ENCODE measurements at places on chromosomes 11 and 22.
A peak's percentile ranks its signal among the peaks of the same experiment; 100 is the strongest.

DNA sequence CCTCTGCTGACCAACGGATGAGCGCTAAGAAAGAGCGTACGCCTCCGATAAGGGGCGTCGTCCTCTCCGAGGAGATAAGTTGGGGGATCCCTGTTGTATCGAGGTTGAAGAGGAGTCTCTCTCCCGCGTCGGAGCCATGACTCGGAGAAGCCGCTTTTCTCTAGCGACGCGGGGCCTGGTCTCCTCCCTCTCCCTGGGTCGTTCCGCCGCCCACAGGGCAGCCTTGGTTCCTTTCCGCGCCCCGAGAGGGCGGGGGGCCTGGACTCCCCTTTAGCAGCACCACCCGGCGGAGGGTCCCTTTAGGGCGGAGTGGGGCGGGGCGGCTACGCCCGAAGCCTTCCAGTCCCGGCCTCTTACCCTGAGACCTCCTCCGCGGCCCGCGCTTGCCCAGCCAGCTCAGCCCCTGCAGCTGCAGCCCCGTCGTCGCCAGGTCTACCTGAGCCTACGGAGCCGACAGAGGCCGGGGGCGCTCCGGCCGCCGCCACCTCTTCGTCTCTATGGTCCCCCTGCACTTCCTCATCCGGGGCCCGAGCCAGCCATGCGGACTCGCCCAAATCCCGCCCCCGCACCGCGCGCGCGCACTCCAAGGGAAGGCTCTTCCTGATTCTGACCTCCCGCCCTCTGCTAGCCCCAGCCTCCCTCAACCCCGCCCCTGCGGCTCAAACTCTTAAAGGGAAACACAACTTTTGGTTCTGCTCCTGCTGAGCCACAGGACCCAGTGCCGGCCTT, at the start of gene PRR14L:
TSS of gene PRR14L (minus strand) at position 497 of the 729 bp plus-strand sequence. CDS start 11,272 bp downstream, outside the sequence.
- peak; percentile 92 for DNase-seq

DNA sequence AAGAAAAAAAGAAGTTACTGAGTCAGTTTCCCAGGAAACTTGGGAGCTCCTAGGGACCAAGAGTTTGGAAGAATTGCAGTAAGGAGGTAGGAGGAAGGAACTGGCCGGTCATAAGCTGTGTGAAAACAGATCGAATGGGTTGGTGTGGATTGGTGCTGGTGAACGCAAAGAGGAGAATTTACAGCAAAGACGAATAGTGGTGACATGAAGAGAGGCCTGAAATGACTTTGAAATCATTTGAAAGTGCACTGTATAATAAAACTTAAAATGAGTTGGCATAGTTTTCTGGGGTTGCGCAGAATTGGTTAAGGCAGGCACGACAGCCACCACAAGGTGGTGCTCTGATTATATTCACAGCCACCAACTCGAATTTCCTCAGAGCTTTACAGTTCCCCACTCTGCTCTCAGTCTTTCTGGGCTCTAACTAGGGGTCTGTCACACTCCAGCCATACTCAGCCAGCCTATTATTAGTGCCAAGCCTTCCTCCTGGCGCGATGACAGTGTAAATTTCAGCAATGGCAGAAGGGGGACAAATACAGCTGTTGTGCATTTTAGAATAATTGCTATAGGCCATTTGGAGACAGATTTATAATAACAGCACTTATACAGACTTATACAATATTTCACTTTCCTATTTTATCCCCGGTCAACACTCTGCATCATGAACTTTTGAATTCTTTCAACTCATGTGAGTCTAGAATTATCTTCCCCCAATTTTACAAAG, 8.3 kb upstream of the HTR3B start:
- no peak for DNase-seq

GRCh38 chr11:41716862-41717261, 257.4 kb upstream of the LRRC4C start:
- no peak for DNase-seq

DNA sequence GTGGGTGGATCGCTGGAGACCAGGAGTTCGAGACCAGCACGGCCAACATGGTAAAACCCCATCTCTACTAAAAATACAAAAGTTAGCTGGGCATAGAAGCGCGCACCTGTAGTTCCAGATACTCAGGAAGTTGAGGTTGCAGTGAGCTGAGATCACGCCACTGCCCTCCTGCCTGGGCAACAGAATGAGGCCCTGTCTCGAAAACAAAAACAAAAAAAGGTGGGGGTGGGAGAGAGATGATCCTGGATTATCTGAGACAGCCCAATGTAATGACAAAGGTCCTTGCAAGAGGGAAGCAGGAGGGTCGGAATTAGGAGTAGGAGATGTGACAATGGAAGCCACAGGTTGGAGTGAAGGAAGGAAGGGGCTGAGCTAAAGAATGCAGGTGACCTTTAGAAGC, 87.6 kb upstream of the APOA1 start:
- DNase-seq, result no peak

DNA sequence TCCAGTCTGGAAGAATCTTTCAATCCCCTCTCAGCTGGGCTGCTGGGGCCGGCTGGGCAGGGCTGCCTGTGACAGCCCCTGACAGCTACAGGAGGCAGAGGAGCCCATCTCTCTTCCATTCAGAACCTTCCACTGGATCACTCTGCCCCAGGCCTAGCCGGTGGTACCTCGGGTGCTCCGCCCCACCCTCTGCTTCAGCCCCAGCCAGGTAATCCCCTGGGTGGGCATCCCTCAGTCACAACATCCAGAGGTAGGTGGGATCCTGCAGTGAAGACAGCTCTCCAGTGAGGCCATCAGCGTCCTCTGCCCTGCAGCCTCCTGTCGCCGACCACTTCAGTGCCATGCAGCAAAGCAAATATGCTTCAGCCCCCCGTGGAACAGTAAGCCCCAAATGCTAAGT, 223.7 kb downstream of the DSCAML1 start:
- DNase-seq, result no peak

DNA sequence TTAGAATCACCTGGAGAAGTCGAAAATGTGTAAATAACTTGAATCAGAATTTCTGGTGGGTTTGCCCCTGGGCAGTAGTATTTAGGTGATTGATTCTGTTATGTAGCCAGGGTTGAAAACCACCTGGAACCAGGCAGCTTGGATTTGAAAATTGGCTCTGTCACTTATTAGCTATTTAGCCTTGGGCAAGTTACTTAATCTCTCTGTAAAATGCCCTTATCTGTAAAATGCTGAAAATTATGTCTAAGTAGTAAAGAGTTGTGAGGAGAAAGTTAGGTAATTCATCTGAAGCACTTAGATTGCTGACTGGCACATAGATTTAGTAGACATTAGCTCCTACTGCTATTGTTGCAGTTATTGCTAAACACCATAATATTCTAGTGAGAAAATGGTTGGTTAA, 49.3 kb downstream of the PPME1 start:
- peak; percentile 13 for DNase-seq

- DNase-seq, result no peak
These were observed 195.9 kb downstream of the CSNK2A3 start for GRCh38 chr11:11157185-11157584.

- DNase-seq, result no peak
These were observed 29.7 kb upstream of the TEF start for GRCh38 chr22:41352058-41352457.

DNA sequence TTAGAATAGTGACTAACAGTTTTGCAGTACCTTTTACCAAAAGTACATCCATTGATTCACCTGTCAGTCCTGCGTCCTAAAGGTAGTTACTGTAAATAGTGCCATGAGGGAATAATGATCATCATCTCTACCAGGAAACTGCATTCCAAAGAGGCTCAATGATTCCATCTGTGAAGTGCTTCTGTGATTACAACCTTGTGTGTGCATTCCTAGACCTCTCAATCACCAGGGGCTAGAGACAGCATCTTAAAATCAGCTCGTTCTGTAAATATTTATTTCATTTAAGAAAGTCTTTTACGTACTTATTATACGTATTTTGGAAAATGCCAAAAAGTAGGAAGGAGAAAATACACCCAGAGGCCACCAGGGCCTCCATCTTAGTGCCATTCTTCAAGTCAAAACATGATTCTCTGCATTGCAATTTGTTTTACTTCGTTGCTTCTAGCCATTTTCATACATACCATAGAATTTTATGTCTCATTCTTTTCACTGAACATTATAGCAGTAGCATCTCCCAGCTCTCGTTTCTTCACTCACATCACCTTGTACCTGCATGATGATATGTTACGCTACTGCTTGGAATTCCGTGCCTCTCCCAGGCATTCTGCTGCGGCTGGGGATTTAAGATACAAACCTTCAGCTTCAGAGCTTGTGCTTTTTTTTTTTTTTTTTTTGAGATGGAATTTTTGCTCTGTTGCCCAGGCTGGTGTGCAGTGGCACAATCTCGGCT, 117.0 kb downstream of the SEZ6L start:
- DNase-seq, result no peak

DNA sequence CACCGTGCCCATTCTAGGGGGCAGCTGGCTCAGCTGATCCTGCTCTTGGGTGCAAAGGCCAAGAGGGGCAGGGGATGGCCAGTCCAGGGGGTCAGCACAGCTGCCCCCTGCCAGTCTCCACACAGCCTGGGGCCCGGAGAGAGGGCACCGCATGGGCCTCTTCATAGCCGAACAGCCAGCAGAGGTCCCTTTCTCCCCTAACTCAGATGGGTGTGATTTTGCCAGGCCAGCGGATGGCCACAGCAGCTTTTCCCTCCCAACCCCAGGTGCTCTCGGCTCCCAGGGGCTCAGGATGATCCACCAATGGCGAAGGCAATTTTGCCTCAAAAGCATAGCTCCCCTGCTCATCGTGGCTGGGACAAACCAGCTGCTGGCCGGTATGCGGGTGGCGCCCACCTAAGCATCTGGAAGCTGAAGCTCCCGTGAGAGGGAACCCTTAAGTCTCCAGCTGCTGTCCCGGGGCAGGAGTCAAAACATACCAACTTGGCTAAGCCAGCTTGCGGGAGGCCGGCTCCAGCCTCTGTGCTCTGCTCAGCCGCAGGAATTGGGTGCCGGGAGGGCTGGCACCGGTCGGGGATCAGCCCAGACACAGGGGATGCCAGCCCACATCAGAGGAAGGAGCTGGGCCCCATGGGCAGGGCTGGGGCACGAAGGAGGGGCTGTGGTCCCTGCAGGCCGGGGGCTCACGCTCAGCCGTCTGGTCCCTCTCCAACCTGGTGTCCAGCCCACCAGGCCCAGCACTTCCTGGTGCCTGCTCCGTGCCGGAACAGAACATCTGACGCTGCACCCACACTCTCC, 30.5 kb upstream of the GNB1L start:
- no peak for DNase-seq

DNA sequence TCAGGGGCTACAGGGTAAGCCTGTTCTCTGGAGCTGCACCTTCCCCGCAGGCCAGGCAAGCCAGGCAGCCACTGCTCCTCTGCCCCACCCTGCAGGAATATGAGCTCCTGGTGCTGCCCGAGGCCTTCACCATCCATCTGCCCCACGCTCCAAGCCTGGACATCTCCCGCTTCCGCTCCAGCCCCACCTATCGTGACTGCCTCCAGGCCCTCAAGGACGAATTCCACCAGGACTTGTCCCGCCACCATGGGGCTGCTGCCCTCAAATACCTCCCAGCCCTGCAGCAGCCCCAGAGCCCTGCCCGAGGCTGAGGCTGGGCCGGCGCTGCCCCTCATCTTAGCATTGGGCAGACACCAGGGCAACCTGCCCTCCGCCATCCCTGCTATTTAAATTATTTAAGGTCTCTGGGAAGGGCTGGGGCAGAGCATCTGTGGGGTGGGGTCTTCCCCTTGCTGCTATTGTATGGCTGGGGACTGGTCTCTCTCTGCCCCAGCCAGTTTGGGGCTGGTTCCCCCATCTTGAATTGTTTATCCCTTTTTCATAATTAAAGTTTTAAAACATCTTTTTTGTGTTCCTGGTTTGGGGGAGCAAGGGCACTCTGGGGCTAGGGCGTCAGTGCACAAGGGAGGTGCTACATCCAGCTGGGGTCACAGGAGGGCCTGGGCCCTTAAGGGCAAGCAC, 6.2 kb downstream of the LARGE2 start:
- no peak for DNase-seq

DNA sequence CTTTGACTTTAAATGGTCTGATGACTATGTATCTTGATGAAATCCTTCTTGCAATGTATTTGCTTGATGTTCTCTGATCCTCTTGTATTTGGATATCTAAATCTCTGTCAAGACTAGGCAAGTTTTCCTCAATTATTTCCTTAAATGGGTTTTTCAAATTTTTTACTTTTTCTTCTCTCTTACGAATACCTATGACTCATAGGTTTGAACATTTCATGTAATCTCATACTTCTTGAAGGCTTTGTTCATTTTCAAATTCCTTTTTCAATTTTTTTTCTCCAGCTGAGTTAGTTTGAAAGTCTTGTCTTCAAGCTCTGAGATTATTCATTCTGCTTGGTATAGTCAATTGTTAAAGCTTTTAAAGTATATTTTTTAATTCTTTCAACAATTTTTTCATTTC, 13.1 kb downstream of the OR10W1 start:
- no peak for DNase-seq

GRCh38 chr11:123193742-123194141, 1.3 kb downstream of the CLMP start:
- no peak for DNase-seq

DNA sequence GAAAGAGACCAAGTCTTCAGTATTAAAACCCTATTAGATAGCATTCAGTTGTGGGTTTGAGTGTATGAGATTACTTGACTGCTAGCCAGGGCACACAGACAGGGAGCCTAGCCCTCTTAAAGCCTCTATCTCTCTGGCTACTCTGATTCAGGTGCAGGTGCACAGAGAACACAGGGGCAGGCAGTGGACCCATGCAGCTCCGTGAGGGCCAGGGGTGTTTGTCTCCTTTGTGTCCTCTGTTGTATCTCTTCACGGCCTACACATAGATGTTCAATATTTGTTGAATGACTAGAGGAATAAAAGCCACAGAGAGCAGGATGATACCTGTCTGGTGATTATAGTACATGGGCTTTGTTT, 21.5 kb upstream of the AIFM3 start:
- no peak for DNase-seq

DNA sequence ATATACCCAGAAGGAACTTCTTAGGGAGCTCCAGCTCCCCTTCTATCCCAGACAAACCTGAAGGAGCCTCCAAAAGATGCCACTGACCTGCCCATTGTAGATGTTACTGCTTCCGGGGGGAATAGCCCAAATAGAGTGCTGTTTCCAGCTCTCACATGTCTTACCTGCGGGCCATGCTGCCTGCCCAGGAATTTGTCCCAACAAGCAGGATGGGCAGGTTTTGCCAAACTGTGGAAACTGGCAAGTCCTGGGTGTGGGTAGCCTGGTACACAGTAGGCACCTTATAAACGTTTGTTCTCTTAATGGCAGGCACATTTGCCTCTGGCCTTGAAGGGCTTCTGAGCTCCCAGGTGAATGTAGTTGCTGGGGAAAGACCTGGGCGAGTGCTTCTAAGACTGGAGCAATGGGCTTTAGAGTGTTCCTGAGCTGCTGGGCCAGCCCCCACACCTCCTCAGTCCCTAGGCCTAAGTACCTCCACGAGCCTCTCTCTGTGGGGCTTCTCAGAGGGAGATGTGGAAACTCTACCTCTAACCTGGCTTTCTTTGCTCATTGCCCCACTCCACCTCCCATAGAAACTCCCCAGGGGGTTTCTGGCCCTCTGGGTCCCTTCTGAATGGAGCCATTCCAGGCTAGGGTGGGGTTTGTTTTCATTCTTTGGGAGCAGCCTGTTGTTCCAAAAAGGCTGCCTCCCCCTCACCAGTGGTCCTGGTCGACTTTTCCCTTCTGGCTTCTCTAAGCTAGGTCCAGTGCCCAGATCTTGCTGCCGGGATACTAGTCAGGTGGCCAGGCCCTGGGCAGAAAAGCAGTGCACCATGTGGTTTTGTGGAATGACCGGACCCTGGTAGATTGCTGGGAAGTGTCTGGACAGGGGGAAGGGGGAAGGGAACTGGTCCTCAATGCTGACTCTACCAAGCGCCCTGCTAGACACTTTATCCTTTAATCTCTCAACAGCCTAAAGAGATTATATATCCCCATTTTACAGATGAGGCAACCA, 37.2 kb downstream of the LIMK2 start:
- no peak for DNase-seq

Data from renal cortex interstitium (tissue), 15 donors.